ENCODE measurements at places on chromosomes 1 and 21.
A peak's percentile ranks its signal among the peaks of the same experiment; 100 is the strongest.

GRCh38 chr1:162177126-162177525 lies 107.6 kb downstream of the NOS1AP start:
- no peak for DNase-seq

- DNase-seq: no peak
Observed at GRCh38 chr1:54323324-54323739, 82.9 kb downstream of the SSBP3 start.

GRCh38 chr1:109806733-109807400 lies 43.1 kb upstream of the EPS8L3 start:
- DNase-seq: no peak

DNA sequence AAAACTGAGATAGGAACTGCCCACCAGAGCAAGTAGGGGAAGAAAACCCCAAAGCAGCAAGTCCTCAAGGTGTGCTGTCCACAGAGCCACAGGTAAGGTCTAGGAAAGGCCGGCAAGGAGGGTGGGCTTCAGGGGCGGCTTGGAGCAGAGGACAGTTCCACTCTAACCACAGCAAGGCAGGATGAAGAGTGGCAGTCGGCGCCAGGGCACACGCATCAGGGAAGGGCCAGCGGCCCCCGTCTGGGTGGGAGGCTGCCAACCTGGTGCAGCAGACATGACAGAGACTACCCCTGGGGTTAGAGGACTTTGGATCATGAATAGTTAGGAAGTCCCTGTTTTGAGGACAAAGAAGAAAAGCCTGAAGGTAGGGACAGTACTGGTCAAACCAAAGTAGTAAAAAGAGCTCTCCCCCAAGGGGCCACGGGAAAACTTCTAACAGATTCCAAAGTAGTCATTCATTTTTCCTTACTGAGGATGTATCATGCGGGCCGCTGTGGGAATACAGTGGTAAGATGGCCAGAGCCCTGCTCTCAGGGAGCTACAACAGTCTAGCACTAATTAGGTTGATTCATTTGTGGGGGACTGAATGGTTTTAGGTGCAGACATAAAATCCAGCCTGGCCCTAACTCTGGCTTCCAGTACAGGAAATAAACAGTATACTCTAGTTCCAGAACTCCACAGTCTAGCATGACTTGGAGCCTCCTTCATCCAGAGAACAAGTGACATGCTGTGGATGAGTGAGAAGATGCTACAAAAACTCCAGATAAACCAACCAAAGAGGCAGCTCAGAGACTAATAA lies 3.5 kb upstream of the RAP1GAP start:
- no peak for DNase-seq

- DNase-seq: no peak
Observed at GRCh38 chr1:30382496-30382895, 340.9 kb downstream of the MATN1 start.

DNA sequence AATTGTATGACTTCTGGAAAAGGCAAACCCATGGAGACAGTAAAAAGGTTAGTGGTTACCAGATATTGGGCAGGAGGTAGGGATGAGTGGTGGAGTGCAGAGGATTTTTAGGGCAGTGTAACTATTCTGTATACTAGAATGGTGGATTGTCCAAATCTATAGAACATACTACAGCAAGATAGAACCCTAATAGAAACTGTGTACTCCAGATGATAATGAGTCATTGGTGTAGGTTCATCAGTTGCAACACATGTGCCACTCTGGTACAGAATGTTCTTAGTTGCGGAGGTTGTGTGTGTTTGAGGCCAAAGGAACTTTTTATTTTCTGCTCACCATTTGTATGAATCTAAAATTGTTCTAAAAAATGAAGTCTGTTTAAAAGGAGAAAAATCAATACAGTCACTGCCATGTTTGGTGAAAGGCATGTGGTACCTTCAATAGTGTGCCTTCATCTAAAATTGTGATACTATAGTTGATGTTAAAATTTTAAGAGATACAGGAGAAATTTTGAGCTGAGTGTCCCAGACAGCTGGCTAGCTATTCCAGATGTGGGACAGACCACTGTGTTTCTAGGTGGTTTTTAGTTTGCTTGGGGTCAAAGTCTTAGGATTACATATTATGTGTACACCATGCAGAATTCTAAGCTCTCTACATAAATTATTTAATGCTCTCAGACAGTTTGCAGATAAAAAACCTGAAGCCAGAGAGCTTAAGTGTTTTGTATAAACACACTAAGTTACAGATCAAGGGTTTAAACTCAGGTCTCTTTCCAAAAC lies 150.5 kb downstream of the RPS6KC1 start:
- DNase-seq: peak; percentile 17

GRCh38 chr1:67561704-67562113 lies 123.3 kb upstream of the GADD45A start:
- no peak for DNase-seq

- no peak for DNase-seq
Observed at GRCh38 chr1:160539990-160540858, 17.2 kb upstream of the SLAMF6 start.

DNA sequence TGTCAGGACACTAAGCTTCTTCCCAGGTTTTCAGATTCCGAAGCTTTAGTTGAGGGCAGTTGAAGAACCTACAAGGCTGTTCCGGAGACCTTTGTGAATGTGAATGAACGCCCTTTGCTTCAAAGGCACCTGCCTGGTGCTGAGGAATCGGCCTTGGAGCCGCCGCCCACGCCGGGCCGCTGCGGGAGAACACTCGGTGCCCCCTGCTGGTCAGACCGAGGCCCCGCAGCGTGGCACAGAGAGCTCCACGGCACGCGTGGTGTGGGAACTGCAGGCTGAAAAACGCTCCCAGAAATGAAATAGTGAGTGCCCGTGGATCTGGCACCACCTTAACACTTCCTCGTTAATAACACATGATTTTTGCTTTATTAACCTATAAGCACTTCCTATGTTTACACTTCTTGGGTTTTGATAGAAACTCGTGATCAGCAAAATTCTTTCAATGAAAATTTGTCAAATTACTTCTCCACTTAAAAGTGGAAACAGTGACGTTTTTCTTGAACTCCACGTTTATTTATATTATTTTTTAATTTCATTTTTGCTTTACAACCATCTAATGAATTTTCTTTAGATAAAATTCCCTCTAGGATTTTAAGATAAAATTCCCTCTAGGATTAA lies 460.6 kb downstream of the DSCAM start:
- DNase-seq: no peak

All from non-pigmented ciliary epithelial cell (primary cell).